Upper lobe of right lung (tissue), 1 donor: ENCODE measurements at places on chromosomes 12 and 14.

DNA sequence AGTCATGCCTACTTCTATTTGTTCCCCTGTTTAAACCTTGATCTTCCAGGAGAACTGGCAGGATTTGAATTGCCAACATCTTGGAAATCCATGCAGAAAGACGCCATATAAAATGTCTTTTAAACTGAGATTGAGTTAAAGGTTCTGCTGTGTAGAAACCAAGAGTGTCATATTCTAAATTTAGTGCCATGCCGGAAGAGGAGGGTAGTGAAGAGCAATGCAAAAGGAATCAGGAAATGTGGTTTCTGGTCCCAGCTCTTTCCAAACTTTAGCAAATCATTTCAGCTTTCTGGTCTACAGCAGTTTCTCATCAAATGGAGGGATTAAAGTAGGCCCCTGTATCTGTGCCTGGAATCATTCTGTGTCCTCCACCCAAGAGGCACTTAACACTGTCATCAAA is 85.7 kb downstream of the BTG1 start:
- DNase-seq, result no peak

DNA sequence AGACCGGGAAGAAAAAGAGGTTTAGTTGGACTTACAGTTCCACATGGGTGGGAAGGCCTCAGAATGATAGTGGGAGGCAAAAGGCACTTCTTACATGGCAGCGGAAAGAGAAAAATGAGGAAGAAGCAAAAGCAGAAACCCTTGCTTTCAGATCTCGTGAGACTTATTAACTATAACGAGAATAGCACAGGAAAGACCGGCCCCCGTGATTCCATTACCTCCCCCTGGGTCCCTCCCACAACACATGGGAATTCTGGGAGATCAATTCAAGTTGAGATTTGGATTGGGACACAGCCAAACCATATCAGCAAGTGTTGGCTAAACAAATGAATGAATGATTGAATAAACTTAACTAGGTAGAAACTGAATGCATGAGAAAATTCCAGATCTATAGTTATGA is 85.3 kb upstream of the PARP11 start:
- DNase-seq, result no peak

DNA sequence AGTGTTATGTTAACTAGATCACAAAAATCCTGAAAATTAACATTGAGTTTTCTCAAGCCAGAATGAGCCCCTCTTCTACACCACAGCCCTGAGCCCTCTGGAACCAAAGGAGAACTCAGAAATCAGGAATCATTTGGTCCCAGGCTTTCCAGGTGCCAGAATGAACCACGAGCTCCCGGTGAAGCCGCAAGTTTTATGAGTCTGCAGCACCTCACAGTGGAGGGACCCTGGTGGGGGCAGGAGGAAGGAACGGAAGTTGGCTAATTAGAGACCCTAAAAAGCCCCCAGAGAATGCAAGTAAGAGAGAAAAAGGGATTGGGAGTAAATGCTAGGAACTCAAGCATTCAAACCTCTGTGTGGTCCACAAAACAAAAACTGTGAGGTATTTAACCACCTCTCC is 52.9 kb upstream of the BCL2L14 start:
- DNase-seq, result no peak

GRCh38 chr12:39393890-39394289 is 49.0 kb downstream of the KIF21A start:
- no peak for DNase-seq

DNA sequence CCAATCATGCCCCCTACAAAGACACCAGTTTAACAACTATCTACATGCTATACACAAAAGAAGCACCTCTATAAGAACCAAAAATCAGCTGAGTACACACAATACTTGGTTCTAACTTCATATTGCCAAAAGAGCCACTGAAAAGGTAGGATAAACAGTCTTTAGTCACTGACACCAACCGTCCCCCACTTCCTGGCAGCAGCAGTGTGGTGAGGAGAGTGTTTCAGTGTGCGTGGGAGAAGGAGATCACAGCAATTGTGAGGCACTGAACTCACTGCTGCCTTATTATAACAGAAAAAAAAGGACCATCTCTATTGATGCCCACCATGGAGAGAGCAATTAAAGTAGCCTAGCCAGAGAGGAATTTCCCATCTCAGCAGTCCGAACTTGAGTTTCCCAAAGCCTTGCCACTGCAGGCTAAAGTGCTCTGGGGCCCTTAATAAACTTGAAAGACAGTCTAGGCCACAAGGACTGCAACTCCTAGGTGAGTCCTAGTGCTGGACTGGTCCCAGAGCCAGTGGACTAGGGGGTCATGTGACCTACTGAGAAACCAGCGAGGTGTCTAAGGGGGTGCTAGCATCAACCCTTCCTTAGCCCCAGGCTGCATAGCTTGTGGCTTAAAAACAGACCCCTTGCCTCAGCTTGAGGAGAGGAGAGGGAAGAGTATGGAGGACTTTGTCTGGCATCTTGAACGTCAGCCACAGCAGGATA is 37.1 kb upstream of the LMNTD1 start:
- no peak for DNase-seq

DNA sequence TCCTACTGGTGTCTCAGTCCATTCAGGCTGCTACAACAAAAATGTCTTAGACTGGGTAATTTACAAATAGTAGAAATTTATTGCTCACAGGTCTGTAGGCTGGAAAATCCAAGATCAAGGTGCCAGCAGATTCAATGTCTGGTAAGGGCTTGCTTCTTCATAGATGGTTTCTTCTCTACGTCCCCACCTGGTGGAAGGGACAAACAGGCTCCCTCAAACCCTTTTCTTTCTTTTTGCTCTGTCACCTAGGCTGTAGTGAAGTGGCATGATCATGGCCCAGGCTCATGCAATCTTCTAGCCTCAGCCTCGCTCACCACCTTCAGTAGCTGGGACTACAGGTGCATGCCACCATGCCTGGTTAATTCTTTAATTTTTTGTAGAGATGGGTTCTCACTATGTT is 106.8 kb upstream of the RPH3A start:
- no peak for DNase-seq

DNA sequence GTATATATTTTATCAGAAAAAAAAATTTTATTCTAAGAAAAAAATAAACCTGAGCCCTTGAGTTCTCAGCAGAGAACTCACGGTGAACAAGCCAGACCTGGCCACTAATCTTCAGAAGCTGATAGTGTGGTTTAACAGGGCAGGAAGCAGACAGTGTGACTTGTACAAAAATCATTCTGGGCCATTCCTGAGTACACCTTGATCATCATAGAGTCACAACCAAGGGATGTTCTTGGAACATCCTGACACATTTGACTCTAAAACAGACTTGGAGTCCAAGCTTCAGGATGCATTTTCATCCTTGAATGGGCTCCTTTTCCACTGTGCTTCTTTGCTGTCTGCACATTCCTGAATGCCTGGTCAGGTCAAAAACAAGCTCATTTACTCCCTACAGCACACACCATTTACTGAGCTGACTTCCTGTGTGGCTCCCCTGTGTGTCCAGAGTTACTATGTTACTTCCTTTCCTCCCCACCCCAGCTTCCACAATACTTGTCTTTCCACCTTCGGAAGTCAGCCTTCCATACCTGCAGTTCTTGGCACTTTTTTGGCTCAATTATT is 112.0 kb downstream of the ANO6 start:
- no peak for DNase-seq

DNA sequence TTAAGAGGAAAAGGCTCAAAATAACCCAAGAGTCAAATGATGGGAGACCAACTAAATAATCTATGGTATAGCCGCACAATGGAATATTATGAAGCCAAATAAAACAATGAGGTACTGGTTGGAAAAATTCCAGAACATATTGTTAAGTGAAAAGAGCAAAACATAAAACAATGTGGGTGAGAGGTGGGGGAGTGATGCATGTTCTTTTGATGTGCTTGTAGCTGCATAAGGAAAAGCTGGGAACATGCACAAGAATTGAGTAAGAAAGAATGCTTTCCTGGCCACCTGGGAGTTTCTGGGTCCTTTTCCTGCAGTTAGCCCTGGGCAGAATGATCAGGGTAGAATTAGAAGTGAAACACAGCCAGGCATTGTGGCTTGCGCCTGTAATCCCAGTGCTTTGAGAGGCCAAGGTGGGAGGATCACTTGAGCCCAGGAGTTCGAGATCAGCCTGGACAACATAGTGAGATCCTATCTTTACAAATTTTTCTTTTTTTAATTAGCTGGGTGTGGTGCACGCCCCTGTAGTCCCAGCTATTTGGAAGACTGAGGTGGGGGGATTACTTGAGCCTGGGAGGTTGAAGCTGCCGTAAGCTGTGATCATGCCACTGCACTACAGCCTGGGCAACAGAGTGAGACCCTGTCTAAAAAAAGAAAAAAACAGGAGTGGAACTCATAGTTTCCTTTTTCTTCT is 7.9 kb downstream of the ABCB9 start:
- no peak for DNase-seq

DNA sequence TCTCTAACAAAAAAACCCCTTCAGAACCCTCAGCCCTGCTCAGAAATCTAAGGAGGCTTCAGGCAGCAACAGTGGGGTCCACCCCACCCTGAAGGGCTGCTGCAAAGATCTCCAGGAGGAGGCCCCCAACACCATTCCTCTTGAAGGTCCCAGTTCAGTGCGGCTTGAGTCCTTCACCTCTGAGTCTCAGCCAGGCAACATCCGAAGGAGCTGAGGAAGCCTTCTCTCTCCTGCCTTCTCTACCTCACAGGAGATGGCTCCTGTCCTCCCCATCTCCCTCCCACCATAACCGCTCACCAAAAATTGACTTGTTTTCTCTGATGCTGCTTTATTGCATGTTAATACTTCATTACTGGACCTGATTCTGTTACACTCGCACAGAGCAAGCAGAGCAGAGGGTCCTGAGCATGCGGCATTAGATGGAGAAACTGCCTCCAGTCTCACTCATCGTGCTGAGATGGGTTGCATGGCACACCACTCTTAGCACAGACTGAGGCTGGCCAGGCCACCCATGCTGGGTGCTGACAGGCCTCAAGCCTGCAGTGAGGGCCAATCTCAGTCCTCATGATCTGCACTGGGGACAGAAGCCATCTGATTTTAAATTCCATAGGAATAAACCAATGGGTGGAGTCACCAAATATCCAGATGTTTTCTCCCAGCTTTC is 224.8 kb downstream of the CACNA1C start:
- DNase-seq, result no peak

GRCh38 chr14:69504775-69505174 is 20.2 kb downstream of the PLEKHD1 start:
- peak; percentile 7 for DNase-seq
